ENCODE measurements at places on chromosomes 1 and 21.
A peak's percentile ranks its signal among the peaks of the same experiment; 100 is the strongest.

DNA sequence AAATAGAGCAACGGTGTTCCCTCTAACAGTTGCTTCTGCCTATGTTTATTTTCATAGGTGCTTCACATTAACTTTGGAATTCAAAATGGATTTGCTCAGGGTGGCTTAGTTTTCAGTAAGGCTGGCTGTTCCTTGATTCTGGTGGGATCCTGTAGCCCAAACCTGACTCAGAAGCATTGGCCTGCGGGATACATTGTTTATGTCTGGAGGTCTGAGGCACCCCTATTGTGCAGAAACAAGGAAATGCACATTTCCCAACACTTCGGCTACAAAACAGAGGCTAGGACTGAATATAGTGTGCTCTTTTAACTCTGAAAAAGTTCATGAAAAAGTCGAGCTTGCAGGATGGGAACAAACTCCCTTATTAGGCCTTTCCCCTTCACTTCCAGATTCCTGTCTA, 133.8 kb upstream of the F3 start:
- no peak for DNase-seq

DNA sequence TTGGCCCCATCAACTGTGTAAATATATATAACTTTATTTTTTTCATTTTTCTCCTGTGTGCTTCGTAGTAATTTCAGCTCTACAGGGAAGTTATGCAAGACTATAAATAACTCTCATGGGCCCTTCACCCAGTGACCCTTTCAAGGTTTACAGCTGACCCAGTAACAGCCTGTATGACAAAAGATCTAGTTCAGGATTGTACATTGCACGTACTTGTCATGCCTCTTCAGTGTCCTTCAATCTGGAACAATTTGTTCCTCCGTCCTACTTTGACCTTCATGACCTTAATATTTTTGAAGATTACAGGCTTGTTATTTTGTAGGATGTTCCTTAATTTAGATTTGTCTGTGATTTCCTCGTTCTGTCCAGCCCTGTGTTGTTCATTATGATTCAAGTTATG, 40.5 kb downstream of the BRINP2 start:
- no peak for DNase-seq

- no peak for DNase-seq
These were observed 500.4 kb downstream of the PTPRU start for GRCh38 chr1:29736582-29737188.

GRCh38 chr1:115164484-115164883, 75.2 kb upstream of the TSPAN2 start:
- DNase-seq = no peak

GRCh38 chr1:180280617-180281016, 50.6 kb downstream of the LHX4 start:
- DNase-seq = no peak

- DNase-seq = no peak
These were observed 18.6 kb downstream of the PCSK9 start for GRCh38 chr1:55057956-55058298.

- no peak for DNase-seq
These were observed 25.7 kb upstream of the PEX10 start for GRCh38 chr1:2438038-2438437.

- no peak for DNase-seq
These were observed 71.6 kb downstream of the PLEKHA6 start for GRCh38 chr1:204288021-204288588.

DNA sequence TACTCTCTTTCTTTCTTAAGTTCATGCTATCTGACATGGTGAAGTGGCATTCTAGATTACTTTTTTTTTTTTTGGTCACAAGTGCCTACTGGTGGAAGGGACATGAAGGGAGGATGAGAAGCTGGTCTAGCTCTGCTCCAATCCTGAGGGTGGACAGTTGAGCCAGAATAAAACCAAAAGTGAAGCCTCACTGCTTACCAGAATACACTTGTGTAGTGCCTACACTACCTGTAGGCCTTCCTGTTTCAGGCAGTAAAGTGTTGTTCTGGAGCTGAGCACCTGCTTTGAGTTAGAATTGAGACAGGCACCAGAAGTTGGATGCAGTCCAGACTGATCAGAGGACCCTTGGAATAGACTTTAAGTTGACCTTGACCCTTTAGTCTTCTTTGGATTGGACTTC, 40.4 kb upstream of the APOBEC4 start:
- no peak for DNase-seq

DNA sequence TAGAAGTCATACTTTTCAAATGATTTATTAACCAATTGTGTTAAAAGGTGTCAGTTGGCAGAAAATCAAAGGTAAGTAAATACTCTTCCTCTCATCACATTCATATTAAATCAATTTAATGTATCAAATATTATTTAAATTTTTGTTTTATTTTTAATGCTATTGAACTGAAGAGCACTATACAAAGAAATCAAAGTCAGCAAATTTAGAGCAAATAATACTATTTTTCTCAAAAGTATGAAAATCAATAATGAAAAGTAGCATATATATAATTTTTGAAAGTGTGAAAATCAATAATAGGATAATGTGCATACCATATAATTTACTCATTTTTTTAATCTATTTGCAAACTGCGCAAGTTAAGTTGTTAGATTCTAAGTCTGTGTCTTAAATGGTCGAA, 181.0 kb downstream of the SPATA17 start:
- DNase-seq = no peak

- DNase-seq = no peak
These were observed 61.5 kb upstream of the RGS2 start for GRCh38 chr1:192747301-192747700.

DNA sequence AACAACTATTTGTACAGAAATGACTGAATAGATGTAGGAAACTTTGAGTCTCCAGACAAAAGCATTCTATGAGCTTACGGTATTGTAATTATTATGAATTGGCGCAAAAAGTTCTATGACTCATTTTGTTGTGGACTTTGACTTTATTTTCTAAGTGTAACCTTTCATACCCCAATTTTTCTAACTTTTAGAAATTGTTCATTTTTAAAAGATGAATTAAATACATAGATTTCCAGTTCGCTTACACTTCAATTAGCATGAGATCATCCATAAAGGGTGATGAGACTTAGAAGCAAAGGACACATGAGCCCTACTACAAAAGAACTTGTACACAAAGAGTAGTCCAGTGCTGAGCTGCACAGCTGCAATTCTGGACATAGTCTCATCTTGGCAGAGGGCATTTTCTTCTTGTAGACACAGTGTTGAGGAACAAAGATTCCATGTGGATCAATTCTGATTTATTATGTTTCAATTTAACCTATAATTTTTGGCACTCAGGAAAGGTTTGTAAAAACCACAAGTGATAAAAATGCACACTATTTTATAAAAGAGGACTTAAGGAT, 431.1 kb downstream of the LRRIQ3 start:
- no peak for DNase-seq

- DNase-seq = no peak
These were observed 127.6 kb downstream of the C1orf21 start for GRCh38 chr1:184514447-184514846.

GRCh38 chr1:193479187-193479586, 292.8 kb upstream of the B3GALT2 start:
- peak; percentile 43 for DNase-seq

GRCh38 chr1:91148641-91149069, 126.8 kb upstream of the ZNF644 start:
- DNase-seq = no peak

DNA sequence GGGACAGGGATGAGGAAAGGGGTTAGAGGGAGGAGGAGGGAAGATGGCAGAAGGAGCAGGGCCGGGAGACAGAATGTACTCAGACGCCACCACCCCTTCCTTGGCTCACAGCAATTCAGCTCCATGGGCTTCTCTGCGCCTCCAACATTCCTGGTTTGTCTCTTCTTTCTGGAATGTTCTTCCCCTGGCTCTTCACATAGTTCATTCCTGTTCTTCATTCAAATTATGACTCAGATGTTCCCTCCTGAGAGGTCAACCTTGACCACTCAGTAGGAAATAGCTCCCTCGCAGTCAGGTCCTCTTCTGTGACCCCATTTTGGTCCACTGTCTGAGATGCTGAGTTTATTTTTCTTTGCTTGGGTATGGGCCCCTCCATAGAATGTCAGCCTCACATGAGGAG, 203.2 kb downstream of the C1orf94 start:
- DNase-seq = no peak

GRCh38 chr1:186681121-186681520, 898 bp upstream of the PTGS2 start:
- no peak for DNase-seq

- peak; percentile 76 for DNase-seq
These were observed 162.6 kb upstream of the IRF2BP2 start for GRCh38 chr1:234772345-234773147.

GRCh38 chr1:180976191-180976590, 46.5 kb downstream of the STX6 start:
- no peak for DNase-seq

- DNase-seq = no peak
These were observed 47.0 kb downstream of the KIF26B start for GRCh38 chr1:245201827-245202226.

DNA sequence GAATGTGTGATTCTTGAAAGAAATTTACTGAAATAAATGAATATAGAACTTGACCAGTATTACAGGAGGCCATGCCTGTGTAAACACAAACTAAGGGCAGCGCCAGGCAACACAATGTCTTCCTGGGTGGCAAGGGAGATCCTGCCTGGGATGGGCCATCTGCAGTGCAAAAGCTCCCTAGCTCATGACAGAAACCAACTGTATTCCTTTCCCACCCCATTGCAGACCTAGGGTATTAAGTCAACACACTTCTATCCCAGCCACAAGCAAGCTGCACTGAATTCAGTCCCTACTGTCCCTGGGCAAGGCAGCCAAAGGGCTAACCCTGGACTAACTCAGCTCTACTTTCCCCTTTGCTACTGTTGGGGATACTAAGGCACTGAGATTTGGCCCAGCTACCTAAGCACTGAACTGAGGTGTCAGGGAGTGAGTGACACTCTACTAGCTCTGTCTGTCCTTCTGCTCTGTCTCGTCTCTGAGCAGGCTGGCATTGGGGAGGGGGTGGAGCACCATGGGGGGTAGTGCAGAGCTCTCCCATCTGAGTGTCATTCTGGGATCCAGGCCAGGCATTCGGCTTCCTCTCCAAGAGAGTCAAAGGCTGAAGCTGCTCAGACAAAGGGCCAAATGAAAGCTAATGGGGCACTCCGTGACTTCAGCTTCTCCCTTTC, 2.5 kb downstream of the INKA2 start:
- no peak for DNase-seq

- DNase-seq = no peak
These were observed 114.3 kb downstream of the SLC35F3 start for GRCh38 chr1:234018816-234019215.

GRCh38 chr1:204524986-204525385, 8.8 kb downstream of the MDM4 start:
- no peak for DNase-seq

GRCh38 chr1:34547046-34547674, 207.7 kb upstream of the GJB5 start:
- no peak for DNase-seq

DNA sequence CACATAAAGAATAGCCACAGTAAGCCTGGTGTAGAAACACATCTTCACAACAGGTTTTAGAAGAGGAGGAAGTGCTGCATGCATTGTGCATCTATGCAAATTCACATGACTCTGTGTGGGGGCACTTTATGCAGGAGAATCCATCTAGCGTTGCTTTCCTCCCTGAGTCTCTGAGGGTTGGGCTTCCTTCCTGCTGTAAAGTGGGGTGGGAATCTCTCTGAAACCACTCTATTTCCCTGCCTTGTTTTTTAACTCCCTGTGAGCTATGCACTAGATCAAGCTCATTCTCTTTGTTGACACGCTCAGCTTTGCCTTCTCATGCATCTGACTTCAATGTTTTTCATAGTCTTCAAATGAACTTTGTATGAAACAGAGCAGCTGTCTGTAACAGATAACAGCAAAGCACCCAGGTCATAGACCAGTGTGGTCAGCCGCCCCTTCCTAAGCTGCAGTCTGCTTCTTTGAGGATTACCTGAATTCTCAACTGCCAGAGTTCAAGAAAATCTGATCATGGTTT, 102.7 kb upstream of the DPH5 start:
- DNase-seq = no peak

DNA sequence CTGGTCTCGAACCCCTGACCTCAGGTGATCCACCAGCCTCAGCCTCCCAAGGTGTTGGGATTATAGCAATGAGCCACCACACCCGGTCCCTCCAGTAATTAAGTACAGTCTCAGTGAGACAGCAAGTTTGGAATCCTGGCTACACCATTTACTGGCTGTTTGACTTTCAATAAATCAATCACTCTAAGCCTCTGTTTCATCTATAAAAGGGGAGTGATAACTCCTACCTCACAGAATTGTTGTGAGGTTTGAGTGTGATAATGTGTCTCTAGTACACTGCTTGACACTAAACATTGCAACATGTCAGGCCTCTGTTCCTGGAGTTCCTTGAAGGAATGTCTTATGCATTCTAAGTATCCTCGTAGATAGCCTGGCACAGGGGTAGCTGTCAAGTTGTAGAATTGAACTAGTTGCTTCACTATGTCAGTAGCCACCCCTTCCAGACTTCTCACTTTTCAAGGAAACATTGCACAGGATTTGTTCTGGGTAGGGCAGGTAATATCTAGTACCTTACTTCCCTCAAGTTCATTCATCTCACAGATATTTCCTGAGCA, 12.4 kb downstream of the ENTREP3 start:
- DNase-seq = no peak

- DNase-seq = no peak
These were observed 165.9 kb downstream of the ADGRL4 start for GRCh38 chr1:78840453-78841271.

- no peak for DNase-seq
These were observed 119.3 kb upstream of the ZC3H12A start for GRCh38 chr1:37354876-37355650.

DNA sequence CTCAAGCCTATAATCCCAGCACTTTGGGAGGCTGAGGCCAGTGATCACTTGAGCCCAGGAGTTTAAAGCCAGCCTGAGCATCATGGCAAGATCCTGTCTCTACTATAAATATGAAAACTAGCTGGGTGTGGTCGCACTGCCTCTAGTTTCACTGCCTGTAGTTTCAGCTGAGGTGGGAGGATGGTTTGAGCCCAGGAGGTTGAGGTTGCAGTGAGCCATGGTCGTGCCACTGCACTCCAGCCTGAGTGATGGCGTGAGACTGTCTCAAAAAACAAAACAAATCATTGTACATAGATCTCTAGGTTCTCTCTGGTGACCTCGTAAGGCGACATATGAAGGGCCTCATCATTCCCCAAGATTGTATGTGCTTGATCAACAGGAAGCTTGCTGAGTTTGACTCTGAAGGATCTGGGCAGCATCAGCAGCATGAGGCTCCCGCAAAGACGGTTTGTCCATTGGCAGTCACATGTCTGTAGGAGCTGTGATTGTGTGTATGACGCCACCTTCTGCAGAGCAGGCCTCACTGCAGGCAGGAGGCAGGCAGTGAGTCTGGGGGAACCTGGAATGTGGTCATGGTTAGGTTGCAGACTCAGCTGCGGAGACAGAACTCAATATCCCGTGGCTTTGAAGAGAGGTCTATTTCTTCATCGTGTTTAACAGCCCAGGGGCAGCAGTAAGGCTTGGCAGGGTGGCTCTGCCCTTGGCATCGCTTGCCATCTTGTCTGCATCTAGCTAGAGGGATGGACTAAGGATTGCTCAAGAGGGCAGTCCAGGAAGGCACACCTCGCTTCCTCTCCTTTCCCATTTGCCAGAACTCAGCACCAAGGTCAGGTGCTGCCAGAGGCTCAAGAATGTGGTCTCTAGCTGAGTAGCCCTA, 14.0 kb downstream of the ATP5PO start:
- DNase-seq = no peak

- DNase-seq = no peak
These were observed 1058.1 kb upstream of the TMPRSS15 start for GRCh38 chr21:19461481-19462205.
